ENCODE measurements at places on chromosomes 7 and 10. TPM values are rescaled to one million over a fixed set of nuclear protein-coding genes. Genes with fewer than 3 reads are reported as not detected.
A peak's percentile ranks its signal among the peaks of the same experiment; 100 is the strongest.

Gene LOXL4
- 1.7 TPM for total RNA-seq

DNA sequence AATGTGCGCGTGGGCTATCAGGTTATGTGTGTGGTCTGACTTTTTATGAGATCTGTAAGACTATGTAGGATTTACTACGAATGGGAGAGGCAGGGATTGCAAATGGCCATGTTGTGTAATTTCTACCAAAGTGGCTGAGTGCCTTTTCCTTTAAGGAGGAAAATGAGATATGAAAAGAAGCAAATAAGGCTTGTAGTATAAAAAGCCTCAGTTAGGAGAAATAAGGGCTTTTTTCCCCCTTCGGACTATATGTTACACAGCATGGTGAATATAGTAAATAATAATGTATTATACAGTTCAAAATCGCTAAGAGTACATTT is 447 bp upstream of the GPAM start:
- no peak for DNase-seq

DNA sequence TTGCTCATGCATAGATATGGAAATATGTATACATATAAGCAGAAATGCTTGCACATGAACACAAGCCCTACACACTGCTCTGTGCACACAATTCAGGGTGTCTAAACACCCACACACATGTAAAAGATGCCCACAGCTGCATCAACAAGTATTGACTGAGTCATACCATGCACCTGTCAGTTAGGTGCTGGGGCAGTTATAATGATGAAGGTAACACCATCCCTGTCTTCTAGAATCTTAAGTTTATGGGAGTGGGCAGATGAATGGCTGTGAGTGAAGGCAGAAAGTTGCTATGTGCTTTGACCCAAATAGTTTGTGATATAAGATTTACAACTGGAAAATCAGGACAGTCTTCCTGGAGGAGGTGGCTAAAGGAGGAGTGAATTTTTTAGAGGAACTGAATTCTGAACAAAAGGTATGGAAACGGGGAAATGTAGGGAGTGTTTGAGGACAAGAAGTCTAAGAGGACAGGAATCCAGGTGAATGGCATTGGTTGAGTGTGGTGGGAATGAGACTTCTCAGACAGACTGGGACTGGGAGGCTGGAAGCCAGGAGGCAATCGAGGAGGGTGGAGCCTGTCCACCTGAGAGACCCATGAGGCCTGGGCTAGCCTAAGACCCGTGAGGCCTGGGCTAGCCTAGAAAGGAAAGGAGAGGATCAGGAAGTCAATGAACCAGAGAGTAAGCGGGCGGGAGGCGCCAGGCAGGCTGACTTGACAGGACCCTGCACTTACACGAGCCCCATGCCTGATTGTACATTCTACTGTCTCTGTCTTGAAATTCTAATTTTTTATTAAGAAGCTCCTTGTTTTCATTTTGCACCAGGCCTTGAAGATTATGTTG is 20.7 kb downstream of the POLL start:
- DNase-seq: peak; percentile 31

GRCh38 chr10:61140765-61141392 is 196.9 kb upstream of the RHOBTB1 start:
- DNase-seq: no peak

DNA sequence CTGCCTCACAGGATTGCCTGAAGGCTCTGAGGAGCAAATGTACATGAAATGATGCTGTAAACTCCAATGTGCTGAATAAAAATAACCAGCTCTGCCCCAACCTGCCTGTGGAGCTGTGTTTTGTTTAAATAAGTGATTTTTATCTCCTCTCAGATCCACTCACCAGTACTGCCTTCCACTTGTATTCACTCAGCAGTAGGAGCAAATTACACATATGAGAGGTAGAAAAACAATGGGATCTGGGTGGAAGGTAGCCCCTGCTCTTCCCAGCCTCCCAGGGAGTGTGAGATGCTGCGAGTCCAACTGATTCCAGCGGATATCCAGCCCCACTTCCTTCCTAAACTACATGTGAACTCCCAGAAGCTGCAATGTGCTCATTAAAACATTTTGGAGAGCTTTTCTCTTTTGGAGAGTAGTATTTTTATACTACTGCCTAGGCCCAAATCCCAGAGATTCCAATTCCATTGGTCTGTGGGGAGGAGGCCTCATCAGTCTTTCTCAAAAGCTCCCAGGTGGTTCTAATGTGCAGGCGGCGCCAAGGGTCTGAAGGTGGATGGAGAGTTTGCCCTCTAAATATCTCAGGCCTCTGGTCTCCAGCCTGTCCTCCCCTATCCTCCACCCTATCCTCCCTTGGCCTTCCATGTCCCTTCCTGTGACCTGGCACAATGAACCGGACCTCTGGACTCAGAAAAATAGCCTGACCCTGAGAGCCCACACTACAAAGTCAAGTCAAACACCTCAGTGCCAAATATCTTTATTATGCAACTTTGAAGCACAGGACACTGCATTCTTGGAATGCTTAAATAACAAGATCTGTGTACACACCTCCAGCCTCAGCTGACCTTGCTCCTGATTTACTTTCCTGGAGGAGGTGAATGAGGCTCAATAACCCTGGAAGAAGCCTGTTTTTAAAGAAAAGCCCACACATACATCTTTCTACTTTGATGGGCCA is 46.2 kb downstream of the CPVL start:
- no peak for DNase-seq

GRCh38 chr7:2248984-2249694 is 7.1 kb downstream of the NUDT1 start:
- DNase-seq: peak; percentile 33

GRCh38 chr7:149307775-149308501 is 45.9 kb downstream of the ZNF783 start:
- DNase-seq: no peak

DNA sequence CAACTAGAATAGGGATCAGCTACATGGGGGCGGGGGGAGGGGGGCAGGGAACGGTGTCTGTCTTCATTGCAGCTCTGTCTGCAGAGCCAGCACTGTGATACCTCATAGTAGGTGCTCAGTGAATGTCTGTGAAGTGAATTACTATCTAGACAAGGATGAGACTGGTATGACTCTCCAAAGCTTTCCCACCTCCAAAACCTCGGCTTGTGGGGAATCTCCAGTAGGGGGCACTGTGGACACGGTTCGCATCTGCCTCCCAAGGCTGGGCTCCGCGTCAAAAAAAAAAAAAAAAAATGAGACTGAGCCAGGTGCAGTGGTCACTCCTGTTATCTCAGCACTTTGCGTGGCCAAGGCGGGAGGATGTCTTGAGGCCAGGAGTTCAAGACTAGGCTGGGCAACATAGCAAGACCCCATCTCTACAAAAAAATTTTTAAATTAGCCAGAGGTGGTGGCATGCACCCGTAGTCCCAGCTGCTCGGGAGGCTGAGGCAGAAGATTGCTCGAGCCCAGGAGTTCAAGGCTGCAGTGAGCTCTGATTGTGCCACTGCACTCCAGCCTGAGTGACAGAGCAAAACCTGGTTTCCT is 9.6 kb downstream of the TRIM56 start:
- DNase-seq: peak; percentile 70

Gene PHYHIPL
- 10.1 TPM for total RNA-seq

DNA sequence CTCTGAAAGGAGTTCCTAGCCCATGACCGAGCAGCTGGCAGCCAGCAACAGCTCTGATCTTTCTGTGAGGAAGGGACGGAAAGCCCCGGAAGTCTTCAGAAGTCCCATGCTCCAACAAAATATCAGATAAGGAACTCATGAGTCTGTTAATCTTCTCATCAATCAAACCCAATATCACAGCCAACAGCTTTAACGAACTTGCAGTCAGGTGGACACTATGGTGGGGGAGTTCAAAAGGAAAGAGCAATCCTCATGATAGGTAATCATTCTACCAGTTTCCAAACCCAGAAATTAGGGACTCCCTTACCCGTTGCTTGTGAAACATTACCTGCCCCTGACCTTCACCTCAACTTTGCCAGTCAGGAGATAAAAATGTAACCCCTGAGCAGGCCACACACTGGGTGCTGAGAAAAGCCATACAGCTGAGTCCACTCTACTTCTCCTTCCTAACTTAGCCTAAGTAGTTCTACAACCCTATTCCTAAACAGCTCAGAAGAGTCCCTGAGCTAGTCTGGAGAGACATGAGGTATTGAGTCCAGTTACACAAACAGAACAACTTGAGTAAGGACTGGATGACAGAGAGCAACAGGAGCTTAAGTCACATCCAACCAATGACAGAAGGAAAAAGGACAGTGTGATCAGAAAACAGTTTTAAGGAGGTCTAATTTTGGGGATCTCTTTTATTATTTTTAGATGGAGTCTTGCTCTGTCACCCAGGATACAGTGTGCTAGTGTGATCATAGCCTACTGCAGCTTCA is 2.2 kb downstream of the NDST2 start:
- no peak for DNase-seq

DNA sequence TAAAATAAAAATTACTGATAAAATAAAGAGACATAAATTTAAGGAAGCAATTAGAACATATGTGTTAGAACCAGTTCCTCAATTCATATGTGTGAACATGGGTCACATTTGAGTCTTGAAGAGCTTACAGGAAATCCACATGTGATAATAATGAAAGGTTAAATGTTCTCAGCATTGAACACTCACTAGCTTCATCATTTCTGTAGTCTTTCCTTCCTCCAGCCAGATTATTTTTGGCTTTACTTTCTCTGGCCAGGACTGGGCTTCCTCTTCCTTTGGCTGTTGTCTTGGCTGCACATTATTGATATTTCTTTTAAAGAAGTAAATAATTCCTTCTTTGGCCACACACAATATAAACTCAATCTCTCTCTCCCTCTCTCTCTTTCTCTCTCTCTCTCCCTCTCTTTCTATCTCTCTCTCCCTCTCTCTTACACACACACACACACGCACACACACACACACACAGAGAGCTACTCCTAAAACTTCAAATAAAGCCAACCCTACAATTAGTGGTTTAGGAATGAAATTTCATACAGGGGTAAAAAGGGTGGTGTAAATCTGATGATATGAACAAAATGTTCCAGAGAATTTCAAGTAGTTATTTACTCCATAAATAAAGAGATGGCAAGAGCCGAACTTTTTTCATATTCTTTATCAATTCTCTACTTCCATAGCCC is 171.2 kb downstream of the REEP3 start:
- DNase-seq: no peak

GRCh38 chr10:19003341-19003740 is 45.3 kb upstream of the MALRD1 start:
- DNase-seq: no peak

DNA sequence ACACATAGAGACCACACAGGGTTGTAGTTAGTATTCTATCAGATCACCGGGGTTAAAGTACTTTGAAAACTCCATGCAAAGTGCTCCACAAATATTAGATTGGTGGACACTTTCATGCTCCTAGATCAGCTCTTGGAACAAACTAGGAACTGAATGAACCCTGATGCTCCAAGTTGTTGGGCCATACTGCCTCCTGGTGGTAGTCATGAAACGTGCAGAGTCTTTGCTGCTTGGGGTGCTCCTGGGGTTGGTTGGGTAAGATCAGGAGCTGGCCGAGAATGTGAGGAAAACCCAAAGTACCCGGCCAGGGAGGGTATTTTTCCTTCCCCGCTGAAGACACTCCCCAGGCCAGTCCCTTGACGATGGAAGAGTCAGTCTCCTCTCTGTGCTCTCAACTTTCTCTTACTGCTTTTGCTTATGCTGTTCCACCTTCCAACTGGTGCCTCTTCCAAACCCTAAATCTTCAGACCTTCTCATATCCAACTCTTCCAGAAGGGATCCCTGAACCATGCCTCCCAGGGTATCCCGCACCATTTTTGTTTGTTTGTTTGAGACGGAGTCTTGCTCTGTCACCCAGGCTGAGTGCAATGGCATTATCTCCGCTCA is 918 bp upstream of the RPEL1 start:
- DNase-seq: peak; percentile 67

- DNase-seq: peak; percentile 38
Observed at GRCh38 chr7:150481186-150481920, 30.9 kb downstream of the GIMAP8 start.

Gene ZNF503
- total RNA-seq: 9.1 TPM

DNA sequence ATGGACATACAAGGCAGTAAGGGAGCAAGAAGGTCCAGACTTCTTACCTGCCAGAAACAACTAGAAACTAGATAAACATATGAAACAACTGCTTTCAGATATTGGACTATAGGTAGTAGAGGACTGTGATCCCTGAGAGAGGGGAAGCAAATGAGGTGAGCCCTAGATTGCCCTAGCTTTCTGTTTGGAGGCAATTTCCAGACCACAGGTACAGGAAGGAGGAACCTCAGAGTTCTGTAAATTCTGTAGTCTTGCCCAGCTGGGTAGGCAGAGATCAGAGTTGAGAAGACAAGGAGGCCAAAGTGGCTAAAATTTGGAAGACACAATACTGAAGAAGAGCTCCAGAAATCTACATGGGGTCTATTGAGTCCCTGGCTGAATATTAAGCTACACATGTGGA is 21.0 kb downstream of the CDK6 start:
- DNase-seq: no peak

Data from Peyer's patch (tissue), 4 donors.